GM23248 (cell line): ENCODE measurements at places on chromosomes 12 and 14.

GRCh38 chr14:64891839-64892375 lies 12.2 kb upstream of the SPTB start:
- DNase-seq = peak; percentile 82
- no peaks in the 10 kb centered on the region for H3K4me1 ChIP-seq
- peaks cover 34% of the 10 kb centered on the region for H3K27me3 ChIP-seq
- no peak overlapping the region for H3K27ac ChIP-seq
- no peak overlapping the region for H3K4me3 ChIP-seq
- no peaks in the 10 kb centered on the region for H3K36me3 ChIP-seq

- peaks cover 42% of the 10 kb centered on the region for H3K4me1 ChIP-seq
- no peaks in the 10 kb centered on the region for H3K27me3 ChIP-seq
- H3K4me3 ChIP-seq = no peak overlapping the region
- H3K36me3 ChIP-seq = no peaks in the 10 kb centered on the region
Observed at GRCh38 chr14:51546603-51547258, 105.0 kb upstream of the FRMD6 start.

DNA sequence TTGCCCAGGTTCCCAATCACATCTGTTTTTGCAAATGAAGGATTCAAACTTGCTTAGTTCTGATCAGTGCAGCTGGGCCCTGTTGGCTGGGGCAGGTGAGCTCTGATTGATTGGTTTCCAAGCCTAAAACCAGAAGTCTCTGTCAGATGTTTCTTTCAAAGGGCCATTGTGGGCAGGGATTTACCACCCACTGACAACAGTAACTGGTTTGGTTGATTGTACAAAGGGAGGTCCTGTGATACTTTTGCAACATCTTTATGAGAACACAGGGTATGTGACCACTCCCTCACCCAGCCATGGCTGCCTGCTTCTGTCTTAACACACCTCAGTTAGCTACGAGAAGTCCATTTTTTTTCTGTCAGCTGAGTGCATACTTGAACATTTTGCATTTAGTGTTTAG lies 184.1 kb downstream of the FLRT2 start:
- H3K36me3 ChIP-seq = no peaks in the 10 kb centered on the region
- no peak overlapping the region for H3K27ac ChIP-seq
- H3K27me3 ChIP-seq = no peaks in the 10 kb centered on the region
- DNase-seq = no peak
- no peak overlapping the region for H3K4me3 ChIP-seq
- no peaks in the 10 kb centered on the region for H3K4me1 ChIP-seq

DNA sequence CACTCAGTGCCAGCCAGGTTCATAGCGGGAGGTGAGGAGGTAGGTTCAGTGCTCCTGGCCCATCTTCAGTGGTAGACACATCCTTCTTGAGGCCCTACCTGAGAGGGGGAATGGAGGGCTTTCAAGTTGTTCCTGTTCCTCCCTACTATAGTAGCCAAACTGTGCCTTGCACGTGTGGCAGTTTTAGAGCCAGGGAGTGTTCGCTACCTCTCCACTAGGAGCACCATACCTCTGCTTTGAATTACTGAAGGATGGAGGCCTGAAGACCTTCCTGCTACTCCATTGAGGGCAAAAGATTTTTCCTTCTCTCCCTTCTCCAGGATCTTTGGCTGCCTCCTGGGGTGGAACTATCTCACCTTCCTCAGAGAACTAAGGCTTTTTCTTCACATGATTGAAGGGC lies 5.9 kb upstream of the ALG10 start:
- H3K4me1 ChIP-seq = peaks cover 2% of the 10 kb centered on the region; the same call in 1 of the 2 replicates
- DNase-seq = no peak
- H3K36me3 ChIP-seq = no peaks in the 10 kb centered on the region
- no peaks in the 10 kb centered on the region for H3K27me3 ChIP-seq
- no peak overlapping the region for H3K27ac ChIP-seq

DNA sequence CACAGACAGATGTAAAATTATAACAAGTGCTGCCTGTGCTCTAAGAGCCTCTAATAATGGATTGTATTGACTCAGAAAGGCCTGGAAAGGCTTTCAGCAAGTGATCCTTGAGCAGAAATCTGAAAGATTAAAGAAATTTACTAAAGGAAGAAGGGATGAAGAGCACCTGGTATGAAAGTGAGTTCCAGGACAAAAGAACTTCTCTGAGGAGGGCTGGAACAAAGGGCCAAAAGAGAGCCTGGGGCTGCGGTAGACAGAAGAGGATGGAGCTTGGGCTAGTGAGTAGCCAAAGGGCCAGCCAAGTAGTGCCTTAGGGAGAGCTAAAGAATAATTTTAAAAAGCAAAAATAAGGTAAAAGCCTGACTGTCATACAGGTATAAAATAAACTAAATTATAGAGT lies 44.0 kb downstream of the BCAT1 start:
- peaks cover 48% of the 10 kb centered on the region for H3K4me1 ChIP-seq
- no peaks in the 10 kb centered on the region for H3K36me3 ChIP-seq
- H3K27me3 ChIP-seq = no peaks in the 10 kb centered on the region
- DNase-seq = no peak
- H3K4me3 ChIP-seq = no peak overlapping the region

GRCh38 chr12:110180591-110181005 lies 56.4 kb downstream of the IFT81 start:
- no peaks in the 10 kb centered on the region for H3K27me3 ChIP-seq
- peak overlapping the region; percentile 80 for H3K27ac ChIP-seq
- peak; percentile 67 for DNase-seq
- peak overlapping the region; percentile 30 for H3K4me3 ChIP-seq

GRCh38 chr12:21144309-21144708 lies 13.3 kb downstream of the SLCO1B1 start:
- no peak overlapping the region for H3K27ac ChIP-seq
- H3K27me3 ChIP-seq = no peaks in the 10 kb centered on the region
- DNase-seq = no peak
- H3K36me3 ChIP-seq = no peaks in the 10 kb centered on the region

DNA sequence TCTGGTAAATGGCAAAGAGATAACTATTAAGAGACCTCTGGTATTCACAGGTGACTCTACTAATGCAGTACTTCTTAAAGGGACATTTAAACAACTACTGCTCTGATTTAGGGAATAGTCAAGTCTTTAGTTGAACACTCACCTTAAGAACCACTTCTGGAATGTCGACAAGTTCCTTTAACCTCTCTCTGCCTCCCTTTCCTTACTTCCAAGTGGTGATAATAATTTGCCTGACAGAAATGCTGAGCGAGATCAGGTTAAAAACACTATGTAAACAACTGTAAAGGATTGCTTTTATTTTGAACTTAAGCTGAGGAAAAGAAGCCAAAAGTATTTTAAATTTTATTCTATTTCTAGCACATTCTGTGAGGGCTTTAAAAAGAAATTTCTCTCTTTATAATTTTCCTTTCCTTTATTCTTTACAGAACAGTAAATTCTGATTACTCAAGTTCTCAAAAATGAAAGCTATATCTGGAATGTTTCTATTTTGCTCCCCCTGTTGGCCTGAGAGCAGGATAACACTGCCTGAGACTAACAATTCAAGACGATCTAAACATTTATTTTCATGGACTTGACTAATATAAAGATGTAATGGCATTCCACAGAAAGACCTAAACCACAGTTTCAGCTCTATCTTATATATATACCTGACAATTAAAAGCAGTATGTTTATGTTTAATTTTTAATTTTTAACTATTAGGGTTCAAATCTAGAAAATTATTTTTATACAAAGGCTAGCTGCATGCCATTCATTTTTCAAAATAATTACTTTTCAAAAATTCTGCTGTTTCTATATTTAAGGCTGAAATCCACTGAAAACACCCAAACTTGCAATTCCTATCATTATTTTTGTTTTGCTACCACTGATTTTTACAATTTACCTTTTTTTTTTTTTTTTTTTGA lies 29.2 kb downstream of the ZCCHC8 start:
- H3K4me3 ChIP-seq = peak overlapping the region; percentile 13; the same call in 1 of the 2 replicates
- H3K36me3 ChIP-seq = peaks cover 21% of the 10 kb centered on the region
- H3K27me3 ChIP-seq = no peaks in the 10 kb centered on the region
- 0 out of 2 replicates have a peak overlapping the region, but pooled peaks have one; percentile 27 for H3K27ac ChIP-seq
- H3K4me1 ChIP-seq = peaks cover 10% of the 10 kb centered on the region

DNA sequence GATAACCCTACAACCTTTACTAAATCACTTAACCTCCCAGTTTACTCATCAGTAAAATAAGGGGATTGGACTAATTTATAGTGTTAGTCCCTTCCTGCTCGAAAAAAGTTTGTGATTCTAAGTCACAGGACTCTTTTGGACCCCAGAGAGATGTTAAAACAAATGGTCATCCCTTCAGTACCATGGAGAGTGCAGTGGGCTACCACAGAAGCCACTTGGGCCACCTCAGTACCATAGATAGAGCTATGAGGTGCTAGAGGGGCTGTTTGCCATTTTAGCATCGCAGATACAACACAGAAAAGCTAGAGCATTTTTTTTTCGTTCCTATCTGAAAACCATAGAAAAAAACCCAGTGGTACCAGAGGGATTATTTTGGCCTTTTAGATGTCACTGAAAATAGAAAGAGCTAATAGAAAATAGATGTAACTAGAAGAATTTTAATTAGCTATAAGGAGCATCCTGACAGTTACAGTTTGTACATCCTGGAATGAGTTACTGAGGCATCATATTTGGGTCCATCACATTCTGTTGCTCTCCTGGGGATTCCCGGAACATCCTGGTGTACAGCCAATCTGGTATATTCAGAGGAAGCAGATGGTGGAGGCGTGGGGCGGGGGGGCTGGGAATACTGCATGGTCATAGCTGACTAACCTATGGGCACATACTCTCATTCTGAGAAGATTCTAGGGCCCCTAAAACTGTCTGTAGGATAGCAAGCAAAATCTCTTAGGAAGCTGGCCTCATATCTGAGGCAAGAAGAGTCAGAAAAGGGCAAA lies 2.8 kb downstream of the ZNF219 start:
- peak overlapping the region; percentile 59 for H3K27ac ChIP-seq
- no peak overlapping the region for H3K4me3 ChIP-seq
- no peaks in the 10 kb centered on the region for H3K27me3 ChIP-seq
- peak; percentile 67 for DNase-seq

DNA sequence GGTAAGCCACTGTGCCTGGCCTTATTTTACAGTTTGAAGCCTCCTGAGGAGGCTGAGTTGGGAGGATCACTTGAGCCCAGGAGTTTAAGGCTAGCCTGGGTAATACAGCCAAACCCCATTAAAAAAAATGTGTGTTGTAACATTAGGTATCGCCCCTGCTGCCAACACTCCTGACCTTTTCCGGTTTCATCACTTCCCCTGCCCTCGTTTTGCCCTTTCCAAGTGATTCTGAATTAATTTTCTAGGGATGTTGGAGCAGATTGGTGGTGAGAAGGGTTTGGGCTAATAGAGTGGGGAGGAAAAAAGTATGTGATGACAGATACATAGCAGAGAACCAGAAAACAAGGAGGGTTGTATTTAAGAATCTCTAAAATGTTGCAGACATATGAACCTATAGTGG lies 25.6 kb upstream of the C12orf71 start:
- peak overlapping the region; percentile 96 for H3K27ac ChIP-seq
- no peak for DNase-seq

- H3K36me3 ChIP-seq = peaks cover 30% of the 10 kb centered on the region
- H3K27ac ChIP-seq = peak overlapping the region; percentile 96
- peak overlapping the region; percentile 71 for H3K4me3 ChIP-seq
- H3K4me1 ChIP-seq = peaks cover 48% of the 10 kb centered on the region
- H3K27me3 ChIP-seq = no peaks in the 10 kb centered on the region
- DNase-seq = peak; percentile 78
Observed at GRCh38 chr12:114671443-114672411, 12.2 kb downstream of the TBX3 start.

GRCh38 chr12:96327346-96327745 lies 72.9 kb downstream of the CDK17 start:
- no peaks in the 10 kb centered on the region for H3K4me1 ChIP-seq
- H3K36me3 ChIP-seq = peaks cover 42% of the 10 kb centered on the region
- DNase-seq = no peak
- no peak overlapping the region for H3K4me3 ChIP-seq
- H3K27ac ChIP-seq = no peak overlapping the region
- H3K27me3 ChIP-seq = no peaks in the 10 kb centered on the region

GRCh38 chr12:110039085-110039807 lies 9.1 kb downstream of the C12orf76 start:
- H3K36me3 ChIP-seq = peaks cover 34% of the 10 kb centered on the region
- H3K4me1 ChIP-seq = peaks cover 27% of the 10 kb centered on the region
- peak overlapping the region; percentile 89 for H3K27ac ChIP-seq

DNA sequence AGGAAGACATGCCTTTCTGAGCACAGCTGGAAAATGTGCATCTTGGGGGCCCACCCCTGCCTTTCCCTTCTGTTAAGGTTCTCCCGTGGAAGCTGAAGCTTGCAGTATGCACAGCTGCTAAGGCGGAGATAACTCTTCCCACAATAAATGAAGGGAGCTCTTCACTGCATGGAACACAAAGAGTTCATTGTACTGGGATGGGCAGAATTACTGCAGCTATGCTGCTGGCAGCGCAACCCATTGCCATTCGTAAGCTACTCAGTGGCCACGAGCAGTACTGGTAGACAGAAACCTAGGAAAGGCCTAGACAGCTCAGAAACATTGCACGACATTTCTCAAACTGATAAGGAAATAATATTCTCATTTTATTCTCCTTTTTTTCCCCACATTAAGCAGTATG lies 310.2 kb downstream of the MDGA2 start:
- no peak overlapping the region for H3K4me3 ChIP-seq
- no peak for DNase-seq
- H3K4me1 ChIP-seq = no peaks in the 10 kb centered on the region
